ENCODE measurements at places on chromosomes 11 and 22.

DNA sequence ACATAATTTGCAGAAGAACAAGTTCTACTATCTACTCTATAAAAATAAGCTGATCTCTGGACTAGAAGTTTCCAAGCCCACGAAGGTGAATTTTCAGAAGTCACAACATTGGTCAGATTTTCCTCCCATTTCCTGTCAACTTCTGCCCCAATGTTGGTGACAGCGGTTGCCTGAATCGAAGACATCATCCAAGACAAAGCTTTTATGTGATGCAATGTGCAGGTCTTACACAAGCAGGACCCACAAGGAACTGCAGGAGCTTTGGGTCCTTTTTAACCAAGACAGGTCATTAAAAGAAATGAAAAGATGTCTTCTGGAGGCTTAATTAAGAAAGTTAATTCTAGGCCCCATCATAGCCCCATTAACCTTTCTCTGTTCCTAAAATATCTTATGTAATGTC lies 125.6 kb upstream of the BLID start:
- DNase-seq, result no peak

DNA sequence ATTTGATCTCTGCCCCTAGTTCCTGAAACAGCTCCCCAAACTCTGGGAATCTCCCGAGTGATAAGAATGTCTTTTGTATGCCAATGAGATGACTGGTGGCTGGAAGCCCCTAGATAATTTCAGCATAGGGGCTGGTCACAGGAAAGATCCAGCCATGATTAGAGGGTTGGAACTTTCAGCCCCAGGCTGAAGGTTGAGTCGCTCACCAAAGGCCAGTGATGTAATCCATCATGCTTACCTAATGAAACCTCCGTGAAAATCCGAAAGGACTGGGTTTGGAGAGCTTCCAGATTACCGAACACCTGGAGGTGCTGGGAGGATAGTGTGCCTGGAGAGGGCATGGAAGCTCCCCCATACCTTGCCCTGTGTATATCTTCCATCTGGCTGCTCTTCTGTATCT lies 26.0 kb downstream of the LRRC32 start:
- DNase-seq, result no peak

GRCh38 chr11:7186190-7186589 lies 65.5 kb upstream of the SYT9 start:
- no peak for DNase-seq

DNA sequence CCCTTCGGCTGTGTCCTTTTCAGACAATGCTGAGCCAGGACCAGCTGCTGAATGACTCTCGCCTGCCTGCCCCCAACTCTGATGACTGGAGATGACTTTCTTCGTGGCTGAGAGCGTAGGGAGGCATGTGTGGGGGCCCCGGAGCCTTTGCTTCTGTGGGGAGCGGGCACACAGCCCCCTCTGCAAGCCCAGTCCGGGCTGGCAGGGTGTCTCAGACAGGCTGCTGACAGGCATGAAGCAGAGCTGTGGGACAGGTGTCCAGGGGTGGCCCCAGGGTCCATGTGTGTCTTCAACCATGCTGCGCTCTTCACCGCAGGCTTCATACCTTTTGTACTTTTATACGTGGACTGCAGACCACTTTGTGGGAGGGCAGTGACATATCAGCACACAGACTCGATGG lies 16.6 kb downstream of the CYB5R2 start:
- DNase-seq, result no peak

DNA sequence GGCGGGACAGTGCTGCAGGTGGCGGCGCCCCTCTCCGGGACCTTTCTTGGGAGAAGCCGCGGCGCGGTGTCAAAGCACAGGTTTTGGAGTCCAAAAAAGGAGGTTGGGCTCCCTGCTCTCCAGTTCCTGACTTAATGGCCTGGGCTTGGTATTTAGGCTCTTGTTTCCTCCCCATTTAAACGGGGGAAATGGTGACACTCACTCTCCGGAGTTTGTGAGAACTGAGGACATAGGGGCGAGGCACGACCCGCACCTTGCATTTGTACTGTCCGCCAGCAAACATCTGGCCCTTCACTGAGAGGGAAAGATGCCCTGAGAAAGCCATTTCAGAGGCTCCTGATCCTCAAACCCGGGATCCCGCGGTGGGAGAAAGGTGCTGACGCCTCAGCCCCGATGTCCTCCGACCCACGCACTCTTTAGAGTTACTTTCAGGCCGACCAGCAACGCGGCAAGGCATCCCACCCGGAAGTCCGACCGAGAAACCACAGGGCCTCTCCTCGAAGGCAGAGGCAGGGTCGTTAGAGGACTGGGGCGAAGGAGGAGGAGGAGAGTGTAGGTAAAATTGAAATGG lies 2.9 kb upstream of the WDR74 start:
- DNase-seq, result no peak

GRCh38 chr22:47067321-47067890 lies 305.0 kb downstream of the TBC1D22A start:
- no peak for DNase-seq

GRCh38 chr11:83037877-83038276 lies 33.8 kb downstream of the RAB30 start:
- DNase-seq, result no peak

- no peak for DNase-seq
Observed at GRCh38 chr11:84476581-84476980, 1150.6 kb downstream of the DLG2 start.
